NCI-H524 (cell line): ENCODE measurements at places on chromosomes 4 and X.

DNA sequence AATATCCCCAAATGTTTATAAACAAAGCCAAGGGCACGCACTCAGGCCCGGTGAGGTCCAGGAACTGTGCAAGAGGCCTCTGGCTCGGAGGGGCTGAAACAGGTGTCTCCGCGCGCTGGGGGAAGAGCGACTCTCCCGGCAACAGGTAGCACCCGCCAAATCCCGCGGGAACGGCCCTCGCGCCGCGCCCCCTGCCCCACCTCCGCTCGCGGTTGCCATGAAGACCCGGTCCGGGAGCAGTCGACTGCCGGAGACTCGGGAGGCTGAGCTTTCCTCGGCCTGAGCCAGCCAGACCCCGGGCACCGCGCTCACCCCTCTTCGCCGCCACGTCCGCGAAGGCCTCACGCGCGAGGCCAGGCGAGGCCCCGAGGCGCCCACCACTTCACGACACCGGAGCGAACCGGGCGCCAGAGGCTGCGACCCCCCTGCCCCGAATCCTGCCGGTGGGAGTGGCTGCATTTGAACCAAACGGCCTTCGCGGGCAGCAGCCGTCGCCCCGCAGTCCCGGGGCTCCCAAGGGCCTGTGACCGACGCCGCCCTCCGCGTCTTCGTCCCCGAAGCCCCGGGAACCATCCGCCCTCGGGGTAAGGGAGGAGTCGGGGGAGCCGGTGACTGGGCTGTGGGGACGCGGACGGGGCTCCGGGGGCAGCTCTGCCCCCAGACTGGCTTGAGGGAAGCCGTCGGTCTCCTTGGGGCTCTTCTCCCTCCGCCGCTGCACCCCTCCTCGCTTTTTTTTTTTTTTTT lies at the start of gene NSUN7:
NSUN7 (plus strand) TSS at position 239 of the 744 bp plus-strand sequence. CDS start 739 bp downstream, outside the sequence.
- peak; percentile 72 for DNase-seq

- DNase-seq: no peak
Measured at GRCh38 chr4:113682730-113683537, 78.6 kb downstream of the CAMK2D start.

- no peak for DNase-seq
Measured at GRCh38 chr4:41363384-41363981, 106.8 kb downstream of the UCHL1 start.

DNA sequence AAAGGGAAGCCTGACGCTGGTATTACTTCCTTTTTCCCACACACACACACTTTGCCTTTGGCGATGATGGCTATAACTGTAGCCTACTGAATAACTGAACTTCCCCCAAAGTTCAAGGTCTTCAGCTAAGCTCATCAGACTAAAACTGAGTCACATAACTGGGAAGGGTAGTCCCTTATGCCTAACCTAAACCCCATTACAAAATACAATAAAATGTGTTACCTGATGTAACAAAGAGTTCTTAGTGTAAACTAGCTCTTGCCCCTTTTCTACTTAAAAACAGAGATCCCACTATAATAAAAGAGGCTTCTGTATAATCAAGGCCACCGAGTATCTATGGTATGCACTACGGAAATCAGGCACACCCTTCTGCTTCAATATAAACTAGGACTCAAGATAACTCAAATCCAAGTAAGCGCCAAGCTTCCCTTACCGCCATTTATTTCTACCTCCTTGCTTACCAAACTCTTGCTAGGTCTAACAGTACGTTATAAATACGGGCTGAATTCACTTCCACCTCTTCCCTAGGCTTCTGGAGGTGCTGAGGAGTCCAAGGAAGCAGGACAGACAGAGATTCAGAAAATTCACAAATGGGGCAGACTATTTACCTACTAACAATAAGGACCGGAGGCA lies 2.4 kb downstream of the OTUD4 start:
- no peak for DNase-seq

- DNase-seq: no peak
Measured at GRCh38 chr4:38489924-38490639, 173.9 kb upstream of the KLF3 start.

- DNase-seq: no peak
Measured at GRCh38 chrX:28946846-28947245, 359.6 kb downstream of the IL1RAPL1 start.
